ENCODE measurements at places on chromosomes 4 and X. TPM values are rescaled to one million over a fixed set of nuclear protein-coding genes. Genes with fewer than 3 reads are reported as not detected.

GRCh38 chrX:68492583-68492982, 6.3 kb upstream of the YIPF6 start:
- no peak for DNase-seq

DNA sequence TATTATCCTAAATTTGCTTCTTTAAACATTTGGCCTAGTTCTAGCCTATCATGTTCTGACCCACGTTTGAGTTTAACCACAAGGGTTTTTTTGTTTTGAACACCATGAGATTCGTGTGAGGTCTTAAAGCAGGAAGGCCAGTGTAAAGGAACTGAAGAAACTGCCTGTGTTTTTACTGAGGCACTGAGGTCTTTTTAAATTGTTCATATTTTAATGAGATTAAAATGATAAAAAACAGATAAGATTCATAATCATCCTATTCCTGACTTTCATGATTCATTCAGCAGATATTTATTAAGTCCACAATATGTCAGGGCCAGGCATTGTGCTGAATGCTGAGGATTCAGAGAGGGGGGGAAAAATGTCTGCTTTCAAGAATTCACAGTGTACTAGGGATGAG, 3.2 kb downstream of the RPS6KA3 start:
- no peak for DNase-seq

DNA sequence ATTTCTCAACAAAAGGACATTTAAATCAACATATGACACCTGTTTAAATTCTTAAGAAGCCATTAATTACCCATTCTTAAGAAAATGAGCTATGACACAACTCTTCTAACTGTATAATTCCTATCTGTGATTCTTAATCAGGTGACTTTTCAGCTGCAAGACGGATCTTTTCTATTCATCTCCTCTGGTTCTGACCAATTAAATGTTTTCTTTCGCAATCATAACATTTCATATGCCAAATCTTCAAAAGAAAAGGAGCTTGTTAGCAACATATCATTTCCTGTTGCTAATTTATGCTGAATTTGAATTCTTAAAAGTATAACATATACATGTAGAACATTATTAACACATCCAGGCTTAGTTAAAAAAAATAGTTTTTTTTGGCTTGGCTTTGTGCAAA, 62.5 kb downstream of the SEL1L3 start:
- DNase-seq = no peak

DNA sequence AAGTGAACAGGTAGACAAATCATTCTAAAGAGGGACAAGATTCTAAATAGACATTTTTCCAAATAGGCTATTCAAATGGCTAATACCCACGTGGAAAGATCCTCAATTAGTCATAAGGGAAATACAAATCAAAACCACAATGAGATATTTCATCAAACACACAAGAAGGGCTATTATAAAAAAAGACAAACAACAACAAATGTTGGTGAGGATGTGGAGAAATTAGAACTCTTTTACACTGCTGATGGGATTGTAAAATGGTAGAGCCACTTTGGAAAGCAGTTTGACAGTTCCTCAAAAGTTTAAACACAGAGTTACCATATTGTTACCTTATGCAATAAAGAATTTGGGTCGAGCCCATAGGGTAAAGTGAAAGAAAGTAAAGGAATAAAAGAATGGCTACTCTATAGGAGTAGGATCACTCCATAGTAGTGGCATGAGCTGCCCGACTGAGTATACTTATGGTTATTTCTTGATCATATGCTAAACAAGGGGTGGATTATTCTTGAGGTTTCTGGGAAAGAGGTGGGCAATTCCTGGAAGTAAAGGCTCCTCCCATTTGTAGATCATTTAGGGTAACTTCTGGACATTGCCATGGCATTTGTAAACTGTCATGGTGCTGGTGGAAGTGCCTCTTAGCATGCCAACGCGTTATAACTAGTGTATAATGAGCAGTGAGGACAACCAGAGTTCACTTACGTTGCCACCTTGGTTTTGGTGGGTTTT, 58.9 kb upstream of the FAM9C start:
- DNase-seq = no peak

GRCh38 chrX:14927401-14927800, 54.2 kb downstream of the MOSPD2 start:
- DNase-seq = no peak

DNA sequence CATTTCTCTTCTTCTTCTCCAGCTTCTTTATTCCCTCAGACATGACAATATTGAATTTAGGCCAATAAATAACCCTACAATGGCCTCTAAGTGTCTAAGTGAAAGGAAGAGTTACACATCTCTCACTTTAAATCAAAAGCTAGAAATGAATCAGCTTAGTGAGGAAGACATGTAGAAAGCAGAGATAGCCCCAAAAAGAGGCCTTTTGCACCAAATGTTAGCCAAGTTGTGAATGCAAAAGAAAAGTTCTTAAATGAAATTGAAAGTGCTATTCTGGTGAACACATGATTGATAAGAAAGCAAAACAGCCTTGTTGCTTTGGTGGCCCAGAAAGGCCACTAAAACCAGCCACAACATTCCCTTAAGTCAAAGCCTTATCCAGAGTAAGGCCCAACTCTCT, 146.2 kb upstream of the HHIP start:
- DNase-seq = no peak

DNA sequence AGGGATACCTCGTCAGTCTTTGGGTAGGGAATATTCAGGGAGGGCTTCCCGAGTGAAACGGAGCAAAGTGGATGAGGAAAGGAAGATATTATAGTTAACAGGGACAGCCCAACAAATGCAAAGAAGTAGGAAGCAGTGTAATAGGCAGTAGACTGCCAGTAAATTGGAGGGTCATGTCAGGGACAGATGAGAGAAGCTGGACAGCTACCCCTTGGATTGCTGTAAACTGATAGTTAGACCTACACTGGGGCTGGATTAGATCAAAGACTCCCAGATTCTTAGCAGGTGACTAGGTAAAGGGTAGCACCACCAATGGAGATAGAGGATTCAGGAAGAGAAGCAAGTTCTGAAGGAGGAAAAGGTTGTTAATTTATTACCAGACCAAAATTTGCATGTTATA, 48.0 kb downstream of the NPNT start:
- DNase-seq = no peak

- DNase-seq = no peak
Observed at GRCh38 chr4:27218013-27218412, 357.4 kb downstream of the STIM2 start.

DNA sequence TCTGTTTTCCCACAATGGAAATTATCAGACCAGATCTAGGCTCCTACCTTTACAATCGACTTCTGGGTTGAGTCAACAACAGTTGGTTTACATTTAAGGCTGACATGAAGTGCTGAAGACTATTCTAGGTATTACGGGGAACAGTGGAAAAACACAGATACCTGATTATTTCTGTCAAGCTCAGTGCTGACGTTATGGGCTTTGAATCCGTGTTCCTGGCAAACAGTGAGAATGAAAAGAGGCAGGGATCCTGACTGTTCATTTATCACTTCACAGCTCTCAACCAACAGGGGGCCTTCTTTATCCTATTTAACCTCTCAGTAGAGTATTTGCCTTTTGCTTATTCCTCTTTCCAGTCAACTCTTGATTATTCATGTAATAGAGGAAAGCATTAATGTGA, 43.1 kb downstream of the TMEM164 start:
- DNase-seq = peak; percentile 12

GRCh38 chr4:151429957-151430570, 21.1 kb downstream of the FHIP1A start:
- no peak for DNase-seq

DNA sequence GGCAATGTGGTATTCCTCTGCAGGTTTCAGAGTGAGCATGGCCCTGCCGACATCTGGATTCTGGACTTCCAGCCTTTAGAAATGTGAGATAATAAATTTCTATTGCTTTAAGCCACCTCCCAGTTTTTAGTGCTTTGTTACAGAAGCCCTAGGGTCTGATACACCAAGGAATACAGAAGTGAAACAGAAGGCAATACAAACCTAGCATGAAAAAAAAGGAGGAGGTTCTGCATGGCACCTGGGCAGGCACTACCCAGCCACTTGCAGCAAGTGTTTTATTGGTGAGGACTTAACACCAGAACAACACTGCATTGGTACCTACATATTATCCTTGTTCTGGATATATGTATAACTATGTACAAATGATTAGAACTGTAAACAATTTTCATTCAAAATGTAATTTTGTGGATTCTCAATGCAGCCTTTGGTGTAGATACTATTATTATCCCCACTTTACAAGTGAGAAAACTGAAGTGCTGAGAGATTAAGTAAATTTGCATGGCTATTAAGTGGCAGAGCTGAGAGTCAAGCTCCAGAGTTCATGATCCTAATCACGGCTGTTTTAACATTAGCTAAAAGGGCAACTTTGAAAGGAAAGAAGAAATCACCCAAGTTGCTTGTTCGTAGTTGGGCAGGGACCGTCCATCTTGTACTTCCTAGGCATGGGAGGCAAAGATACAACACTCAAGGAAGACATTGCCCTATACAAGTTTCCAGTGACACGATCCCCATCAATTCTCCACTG, 71.8 kb downstream of the IL21 start:
- DNase-seq = no peak

RHOXF2B gene
- not detected for total RNA-seq

MAGEC3 gene
- total RNA-seq = not detected

AFP gene
- not detected for total RNA-seq

NAA11 gene
- total RNA-seq = not detected

TEX11 gene
- 0.26 TPM for total RNA-seq

LETM1 gene
- 23.3 TPM for total RNA-seq

FOXR2 gene
- total RNA-seq = not detected

PDE5A gene
- 31.9 TPM for total RNA-seq

SPIN2A gene
- total RNA-seq = 0.26 TPM

FAM120C gene
- total RNA-seq = 5.6 TPM

CACNA1F gene
- total RNA-seq = not detected

CTAG1B gene
- total RNA-seq = not detected

ADH1A gene
- total RNA-seq = not detected
